ENCODE measurements at places on chromosomes 4 and X.

DNA sequence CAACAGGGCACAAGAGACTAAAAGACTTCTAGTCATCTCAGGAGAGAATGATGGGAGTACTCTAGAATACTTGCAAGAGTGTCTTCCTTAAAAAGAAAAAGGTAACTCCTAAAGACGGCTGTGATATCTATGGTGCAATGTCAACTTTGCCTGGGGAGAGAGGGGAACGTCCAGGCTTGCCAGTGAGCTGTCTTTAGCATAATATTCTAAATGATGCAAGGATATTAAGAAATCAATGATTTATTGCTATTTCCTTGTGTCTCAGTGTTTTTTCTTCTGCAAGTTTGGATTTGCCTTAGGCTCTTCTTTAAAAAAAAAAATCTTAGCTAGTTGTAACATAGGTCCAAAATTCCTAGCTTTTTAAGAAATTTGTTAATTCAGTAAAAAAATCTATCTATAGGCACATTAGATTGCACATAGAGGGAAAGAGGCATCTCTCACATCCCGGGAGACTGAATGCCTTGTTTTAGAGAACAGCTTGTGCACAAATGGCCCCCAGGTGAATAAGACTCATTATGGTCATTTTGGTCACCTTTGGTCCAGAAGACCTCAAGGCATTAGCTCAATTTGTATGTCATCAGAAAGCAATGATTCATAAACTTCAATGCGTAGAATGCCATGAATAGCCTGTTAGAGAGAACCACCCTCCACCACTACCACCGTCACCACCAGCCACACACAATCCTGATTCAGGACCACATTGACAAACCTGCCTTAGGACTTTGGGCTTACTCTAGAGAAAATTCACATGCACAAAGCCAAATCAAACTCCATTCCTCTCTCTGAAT is 104.1 kb downstream of the PALLD start:
- no peak for DNase-seq

DNA sequence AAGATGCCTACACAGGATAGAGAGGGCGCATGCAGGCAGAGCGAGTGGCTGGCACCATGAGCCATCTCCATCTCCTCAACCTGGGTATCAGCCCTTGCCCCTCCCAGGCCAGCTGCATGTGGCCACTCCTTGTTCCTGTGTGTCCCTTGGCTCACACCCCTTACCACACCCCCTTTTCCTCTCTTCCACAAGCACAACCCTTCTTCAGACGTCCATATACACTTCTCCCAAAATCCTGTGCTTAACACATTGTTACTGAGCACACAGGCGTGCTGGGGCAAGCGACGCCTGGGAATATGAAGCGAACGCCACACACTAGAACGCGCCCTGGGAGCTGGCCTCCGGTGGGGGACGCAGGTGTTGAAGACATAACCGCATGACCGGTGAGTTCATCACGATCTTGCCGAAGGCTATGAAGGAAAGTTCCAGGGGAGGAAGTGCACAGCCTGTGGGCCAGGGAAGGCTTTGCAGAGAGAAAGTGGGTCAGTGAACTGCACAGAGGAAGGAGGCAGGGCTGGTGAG is 19.1 kb upstream of the KIAA0232 start:
- DNase-seq, result no peak

- DNase-seq, result no peak
Observed at GRCh38 chr4:186904101-186904500, 180.4 kb upstream of the FAT1 start.

DNA sequence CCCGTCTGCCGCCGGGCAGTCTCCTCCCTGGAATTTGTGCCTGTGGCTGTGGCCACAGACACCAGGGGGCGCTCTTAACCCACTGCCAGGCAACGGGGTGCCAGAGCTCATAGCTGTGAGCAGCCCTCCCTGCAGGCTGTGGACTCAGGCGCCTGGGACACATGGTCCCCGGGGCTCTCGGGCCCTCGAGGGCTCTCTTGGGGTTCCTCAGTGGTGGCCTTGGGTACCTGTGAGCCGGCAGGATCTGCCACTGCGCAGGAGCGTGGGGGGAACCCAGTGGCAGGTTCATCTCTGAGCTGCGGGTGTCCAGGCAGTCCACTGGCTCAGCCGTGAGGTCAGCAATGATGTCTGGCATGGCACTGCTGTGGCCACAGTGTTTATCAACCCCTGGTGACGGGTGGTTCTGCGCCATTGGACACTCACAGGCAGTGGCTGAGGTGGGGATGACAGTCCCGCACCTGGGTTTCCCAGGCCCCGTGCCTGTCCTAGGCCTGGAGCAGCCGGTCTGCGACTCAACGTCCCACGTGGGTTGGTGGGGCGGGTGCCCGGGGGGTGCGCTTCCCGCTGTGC is 37.2 kb downstream of the PCGF3 start:
- DNase-seq, result peak; percentile 74

DNA sequence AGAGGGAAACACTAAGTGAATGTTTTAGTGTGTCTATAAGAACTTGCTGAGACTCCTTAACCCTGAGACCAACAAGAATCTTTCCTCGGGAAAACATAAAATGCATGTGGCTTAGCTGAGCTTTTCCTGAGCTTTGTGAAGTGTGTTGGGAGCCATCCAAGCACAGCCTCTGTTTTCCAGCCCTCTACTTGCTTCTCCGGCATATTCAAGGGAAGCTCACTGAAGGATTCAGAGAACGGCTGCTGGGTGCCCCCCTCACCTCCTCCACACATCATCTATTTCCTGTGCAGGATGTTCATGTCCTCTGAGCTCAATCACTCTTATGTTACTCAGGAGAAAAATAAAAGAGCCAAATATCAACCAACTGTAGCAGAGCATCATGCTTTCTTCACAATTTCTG is 492.1 kb downstream of the IL15 start:
- DNase-seq, result no peak

- no peak for DNase-seq
Observed at GRCh38 chr4:186901850-186902249, 178.2 kb upstream of the FAT1 start.

- DNase-seq, result no peak
Observed at GRCh38 chr4:52235552-52236201, 184.6 kb downstream of the SPATA18 start.

DNA sequence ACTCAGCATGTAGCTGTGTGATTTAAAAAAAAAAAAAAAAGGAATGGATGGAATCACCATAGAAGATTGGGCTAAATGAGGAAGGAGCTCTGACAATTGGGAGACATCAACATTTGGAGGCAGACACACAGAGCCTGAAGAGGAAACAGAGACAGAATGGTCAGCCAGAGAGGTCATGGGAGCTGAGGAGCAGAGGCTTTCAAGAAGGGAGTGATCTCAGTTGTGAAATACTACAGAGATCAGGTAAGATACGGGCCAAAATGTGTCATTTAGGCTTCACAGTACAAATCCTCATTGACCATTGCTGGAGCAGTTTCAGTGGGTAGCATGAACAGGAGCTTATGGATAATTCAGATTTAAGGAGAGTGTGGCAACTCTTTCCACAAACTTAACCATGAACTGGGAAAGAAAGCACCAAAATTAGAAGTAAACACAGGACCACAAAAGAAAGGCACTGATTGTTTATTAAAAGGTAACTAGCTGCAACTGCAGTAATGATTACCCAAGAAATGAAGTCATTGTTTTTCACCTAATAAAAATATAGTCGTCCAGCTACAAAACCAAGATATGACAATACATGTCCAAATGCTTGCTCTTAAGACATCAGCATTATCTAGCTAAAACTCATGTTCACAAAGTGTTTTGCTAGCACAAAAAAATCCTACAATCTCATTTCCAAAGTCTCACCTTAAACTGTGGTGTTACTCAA is 203.2 kb downstream of the DHX15 start:
- no peak for DNase-seq

DNA sequence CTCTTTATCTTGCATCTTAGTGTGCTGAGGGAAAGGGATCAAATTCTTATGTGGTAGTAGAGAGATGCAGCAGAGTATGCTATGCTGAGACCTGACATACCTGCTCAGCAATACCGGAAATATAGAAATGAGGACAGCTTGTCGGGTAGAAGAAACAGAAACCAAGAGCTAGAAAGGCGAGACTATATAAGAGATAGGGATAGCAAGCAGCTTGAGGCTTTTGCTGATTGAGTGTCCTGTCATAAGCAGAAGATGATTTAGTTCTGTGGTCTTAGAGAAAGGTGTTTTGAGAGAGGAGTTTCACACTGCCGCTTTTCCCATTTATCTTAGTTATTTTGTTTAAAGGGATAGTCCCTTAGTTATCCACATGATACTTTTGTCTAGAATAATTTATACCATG is 31.7 kb downstream of the USP9X start:
- peak; percentile 84 for DNase-seq

DNA sequence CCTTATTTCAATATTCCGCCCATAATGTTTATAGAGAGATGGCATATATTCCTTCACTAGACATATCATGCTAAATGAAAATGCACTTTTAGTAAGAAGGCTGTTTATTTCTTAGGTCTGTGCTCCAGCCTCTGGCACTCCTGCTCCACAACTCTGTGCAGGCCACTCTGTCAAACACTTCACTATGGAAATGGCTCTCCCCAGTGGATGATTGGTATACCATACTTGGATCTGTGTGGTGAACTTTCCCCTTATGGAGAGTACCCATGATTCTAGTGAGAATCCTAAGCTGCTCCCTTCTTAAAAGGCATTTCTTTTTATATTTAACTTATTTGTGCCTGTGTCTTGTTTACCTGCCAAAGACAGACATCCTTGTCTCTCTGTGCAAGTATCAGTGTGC is 480.1 kb upstream of the GALNT7 start:
- DNase-seq, result no peak

DNA sequence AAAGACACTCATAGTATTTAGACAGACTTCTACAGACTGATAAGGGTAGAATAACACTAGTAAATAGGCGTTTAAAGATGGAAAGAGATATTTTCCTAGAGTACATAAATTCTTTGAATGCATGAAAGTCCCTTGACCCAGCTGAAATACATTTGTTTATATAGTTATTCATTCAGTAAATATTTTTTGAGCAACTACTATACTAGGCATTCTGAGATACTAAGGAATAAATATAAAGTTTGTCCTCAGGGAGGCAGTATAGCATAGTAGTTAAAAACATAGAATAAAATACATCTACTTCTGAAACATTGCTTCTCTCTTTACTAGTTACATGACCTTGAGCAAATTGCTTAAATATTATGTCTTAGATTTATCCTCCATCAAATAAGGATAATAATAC is 27.4 kb downstream of the HMGN5 start:
- DNase-seq, result peak; percentile 2

GRCh38 chr4:150828159-150828558 is 186.9 kb downstream of the LRBA start:
- DNase-seq, result peak; percentile 89

- DNase-seq, result no peak
Observed at GRCh38 chr4:4861390-4862018, 2.0 kb downstream of the MSX1 start.

DNA sequence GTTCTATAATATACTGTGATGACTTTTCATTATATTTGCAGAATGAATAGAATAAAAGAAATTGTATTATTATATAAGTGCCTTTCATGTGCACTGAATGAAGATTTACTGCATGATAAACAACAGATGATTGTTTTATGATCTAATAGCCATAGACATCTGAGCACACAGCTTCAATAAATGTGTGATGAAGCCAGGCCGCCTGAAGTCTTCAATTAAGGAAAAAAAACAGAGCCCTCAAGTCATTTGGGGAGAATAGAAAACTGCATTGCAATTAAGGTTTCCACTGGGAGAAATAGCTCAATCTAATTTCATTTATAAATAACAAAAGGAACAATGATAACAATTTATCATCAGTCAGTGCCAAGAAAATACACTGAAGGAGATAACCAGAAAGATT is 955.2 kb downstream of the FSTL5 start:
- DNase-seq, result no peak

DNA sequence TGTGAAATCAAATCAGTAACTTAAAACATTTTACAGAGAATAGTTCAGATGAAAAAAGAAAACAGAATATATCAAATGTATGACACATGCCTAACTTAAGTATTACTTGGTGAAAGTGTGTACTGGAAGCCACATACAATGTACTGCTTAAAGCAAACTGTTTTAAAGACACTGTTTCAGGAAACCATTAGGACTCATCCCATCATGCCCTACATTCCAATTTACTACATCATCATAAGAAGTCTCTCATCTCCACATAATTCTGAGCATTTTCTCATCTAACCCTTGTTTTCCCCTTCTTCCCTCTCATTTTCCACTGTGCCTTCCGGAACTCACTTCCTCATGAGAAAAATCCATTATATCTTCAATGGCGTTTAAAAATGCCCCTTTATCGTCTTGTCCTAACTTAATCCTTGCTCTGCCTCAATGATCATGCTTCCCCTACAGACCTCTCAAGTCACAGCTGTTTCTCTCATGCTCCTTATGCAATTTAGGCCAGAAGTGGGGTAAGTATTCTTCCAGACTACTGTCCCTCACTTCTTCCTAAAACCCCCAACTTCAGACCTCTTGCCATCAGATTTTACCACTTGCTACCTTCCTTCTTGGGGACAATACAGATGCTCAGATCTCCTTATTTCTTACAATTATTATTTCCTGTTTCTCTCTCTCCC is 26.8 kb upstream of the FGF5 start:
- no peak for DNase-seq

DNA sequence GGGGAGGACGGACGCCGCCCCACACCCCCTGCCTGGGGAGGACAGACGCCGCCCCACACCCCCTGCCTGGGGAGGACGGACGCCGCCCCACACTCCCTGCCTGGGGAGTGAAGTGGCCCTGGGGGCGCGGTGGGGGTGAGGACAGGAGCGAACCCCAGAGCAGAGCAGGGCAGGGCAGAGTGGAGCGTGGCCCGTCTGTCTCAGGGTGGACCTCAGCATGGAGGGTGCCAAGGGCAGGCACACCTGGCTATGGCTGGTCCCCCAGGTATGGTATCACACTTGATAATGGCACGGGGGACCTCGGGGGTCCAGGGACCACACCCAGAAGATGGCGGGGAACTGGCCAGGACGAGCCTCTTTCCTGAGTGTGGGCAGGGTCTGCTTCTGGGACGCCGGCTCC is 9.6 kb downstream of the LRPAP1 start:
- no peak for DNase-seq

GRCh38 chrX:9180623-9181022 is 146.7 kb upstream of the FAM9B start:
- no peak for DNase-seq

GRCh38 chrX:144334577-144334976 is 450.7 kb downstream of the UBE2NL start:
- no peak for DNase-seq

DNA sequence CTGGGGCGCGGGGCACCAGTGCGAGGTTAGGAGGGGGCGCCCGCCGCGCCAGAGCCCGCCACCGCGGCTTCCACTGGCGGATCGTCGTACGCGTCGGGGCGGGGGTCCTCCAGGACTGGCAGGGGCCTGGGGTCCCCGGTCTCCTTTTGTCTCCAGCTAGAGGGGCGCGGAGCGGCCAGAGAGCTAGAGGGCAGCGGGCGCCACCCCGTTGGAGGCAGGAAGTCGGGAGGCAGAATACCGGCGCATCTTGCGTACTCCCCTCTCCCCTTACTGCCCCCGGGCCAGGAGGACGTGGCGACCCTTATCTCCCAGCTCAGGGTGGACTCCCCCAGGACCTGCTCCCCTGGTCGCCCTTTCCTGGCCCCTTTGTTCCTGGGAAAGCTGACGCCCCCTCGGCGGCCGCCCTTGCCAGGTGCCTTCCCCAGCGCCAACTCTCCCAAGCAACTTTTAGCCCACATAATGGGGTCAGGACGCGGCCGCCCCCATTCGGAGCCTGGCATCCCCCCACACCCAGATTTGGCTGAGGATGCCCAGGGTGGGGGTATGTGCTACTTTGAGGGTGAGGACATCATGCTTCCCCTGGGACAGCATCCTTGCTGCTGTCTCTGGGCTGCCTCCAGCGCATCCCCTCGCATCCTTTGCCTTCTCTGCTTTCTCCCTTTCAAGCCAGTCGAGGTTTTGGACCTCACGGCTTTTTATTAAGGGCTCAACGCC is 933 bp downstream of the CNKSR2 start:
- DNase-seq, result no peak

GRCh38 chrX:44675362-44676024 is 132.8 kb upstream of the FUNDC1 start:
- DNase-seq, result no peak
